ENCODE measurements at places on chromosomes 5 and 9.
A peak's percentile ranks its signal among the peaks of the same experiment; 100 is the strongest.

GRCh38 chr5:89723907-89724306 lies 685.6 kb downstream of the CETN3 start:
- DNase-seq = no peak

DNA sequence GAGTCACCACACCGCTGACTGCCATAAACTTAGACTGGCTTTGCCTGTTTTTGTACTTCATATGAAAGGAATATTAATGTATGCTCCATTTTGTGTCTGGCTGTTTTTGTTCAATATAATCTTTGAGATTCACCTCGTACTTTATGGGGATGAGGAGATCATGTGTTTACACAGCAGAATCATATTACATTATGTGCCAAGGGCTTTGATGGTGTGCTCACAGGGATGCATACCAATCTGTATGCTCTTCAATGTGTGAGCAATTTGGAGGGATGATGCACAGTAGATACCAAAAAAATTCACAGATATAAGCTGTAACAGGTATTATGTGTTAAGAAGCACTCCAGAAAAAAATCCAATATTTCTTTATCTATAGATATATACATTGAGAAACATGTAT lies 113.7 kb downstream of the GABRB2 start:
- DNase-seq = no peak

- DNase-seq = no peak
Observed at GRCh38 chr5:87094347-87094746, 173.3 kb upstream of the RASA1 start.

GRCh38 chr5:139124774-139125520 lies 73.2 kb downstream of the SIL1 start:
- no peak for DNase-seq

DNA sequence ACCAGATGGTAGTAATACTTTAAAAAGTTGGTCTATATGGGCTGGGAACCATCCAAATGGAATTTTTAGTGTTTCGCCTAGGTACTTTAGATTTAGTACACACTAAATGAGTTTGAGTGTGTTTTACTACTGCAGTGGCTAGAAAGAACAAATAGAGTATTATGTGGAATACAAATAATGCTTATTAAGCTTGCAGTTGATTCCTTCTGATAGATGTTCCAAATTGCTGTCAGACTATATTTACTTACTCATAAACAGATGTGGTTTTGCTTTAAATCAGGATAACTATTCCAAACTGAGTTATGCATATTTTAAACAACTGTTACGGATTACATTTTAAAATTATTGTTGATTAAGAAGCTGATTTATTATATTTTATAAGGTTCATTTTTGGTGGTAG lies 103.3 kb downstream of the ZSWIM6 start:
- DNase-seq = no peak

- DNase-seq = no peak
Observed at GRCh38 chr5:135934939-135935338, 19.8 kb downstream of the LECT2 start.

DNA sequence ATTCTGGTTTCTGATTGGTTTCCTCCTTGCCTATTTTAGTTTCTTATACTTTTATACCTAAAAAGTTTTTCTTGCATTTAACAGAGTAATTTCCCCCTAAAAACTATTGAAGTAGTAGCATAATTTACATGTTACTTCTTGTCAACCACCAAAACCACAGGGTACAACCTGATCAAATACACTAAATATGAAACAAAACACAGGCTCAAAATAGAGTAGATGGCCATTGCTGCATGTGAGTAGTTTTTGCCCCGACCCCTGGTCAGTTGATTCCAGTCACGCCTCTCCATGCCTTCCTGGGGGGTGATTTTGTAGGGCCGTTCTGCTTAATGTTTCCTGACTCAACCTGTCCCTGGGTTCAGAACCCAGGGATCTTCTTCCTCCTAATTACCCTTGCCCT lies 101.8 kb downstream of the TLE4 start:
- no peak for DNase-seq

GRCh38 chr5:98938464-98938863 lies 9.7 kb upstream of the CHD1 start:
- no peak for DNase-seq

DNA sequence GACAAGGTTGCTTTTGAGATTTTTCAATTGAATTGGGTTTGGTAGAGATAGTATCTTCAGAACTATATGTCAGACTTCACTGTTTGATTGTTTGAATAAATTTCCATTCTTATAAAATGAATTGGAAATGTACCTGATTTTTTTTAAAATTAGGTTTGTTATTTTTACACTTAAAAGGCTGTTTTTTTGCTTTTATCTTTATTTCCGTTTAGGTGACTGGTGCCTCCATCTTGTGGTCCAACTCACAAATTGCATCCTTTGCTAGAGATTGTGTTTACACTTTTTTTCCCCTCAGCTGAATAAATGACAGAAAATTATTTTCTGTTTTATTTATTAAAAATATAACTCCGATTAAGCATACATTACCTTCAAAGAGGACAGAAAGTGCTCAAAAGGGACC lies 15.6 kb downstream of the NDUFAF2 start:
- no peak for DNase-seq

- no peak for DNase-seq
Observed at GRCh38 chr5:3092211-3092610, 340.7 kb upstream of the IRX2 start.

GRCh38 chr5:132057498-132058255 lies 2.8 kb upstream of the IL3 start:
- no peak for DNase-seq

DNA sequence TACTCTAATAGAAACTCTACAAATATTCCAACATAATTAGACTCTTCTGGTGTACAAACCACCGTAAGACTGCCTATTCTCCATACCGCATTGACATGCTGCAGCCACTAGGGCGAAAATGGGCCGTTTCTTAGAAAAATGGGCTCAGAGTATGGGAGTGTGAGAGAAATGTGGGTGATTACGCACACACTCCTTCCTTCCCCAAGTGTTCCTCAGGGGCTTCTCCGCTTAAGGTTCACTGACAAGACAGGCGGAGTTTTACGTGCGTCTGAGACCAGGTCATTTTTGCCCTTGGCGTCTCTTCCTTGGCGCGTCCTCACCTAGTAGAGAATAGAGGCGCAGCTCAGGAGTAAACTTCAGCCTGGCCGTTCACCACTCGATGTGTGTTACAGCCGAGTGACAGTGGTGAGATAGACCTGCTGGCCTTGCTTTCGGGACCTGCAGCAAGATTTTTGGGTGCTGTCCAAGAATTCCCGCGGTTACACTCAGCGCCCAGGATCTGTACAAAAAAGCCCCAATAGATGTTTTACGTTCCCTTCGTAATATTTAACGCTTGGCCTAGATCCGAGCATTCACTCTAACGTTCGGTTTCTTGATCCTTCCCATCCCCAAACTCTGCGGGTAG lies 1.8 kb upstream of the NTRK2 start:
- DNase-seq = no peak

DNA sequence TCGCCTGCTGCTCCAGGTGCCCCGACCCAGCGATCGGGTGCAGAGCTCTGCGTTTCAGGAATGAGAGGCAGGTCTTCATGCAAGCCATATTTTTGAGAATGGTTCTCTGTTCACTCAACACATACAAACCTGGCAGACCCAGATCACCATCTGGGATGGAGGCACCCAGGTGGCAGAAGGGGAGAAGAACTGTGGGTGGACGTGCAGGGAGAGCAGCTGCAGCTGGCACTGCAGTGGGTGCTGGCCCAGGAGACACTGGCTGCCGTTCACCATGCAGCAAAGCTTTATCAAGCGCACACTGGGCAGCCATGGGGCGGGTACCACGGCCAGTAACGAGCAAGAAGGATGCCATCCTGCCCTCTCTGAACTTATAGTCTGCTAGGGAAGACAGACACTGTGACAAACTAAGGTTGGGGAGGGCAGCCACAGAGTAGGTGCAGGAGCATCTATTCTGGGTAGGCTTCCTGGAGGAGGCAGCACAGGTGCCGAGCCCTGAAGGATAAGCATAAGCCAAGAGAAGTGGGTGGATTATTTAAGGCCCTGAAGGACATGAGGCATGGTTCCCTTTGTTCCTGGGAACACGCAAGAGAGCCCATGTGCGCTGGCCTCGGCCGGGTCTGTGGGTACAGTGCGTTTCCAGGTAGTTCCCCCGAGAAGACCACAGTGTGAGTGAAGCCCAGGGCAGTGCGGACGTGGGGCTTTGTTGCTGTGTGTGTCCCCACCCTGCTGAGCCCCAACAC lies 46.2 kb upstream of the FCN2 start:
- DNase-seq = no peak

DNA sequence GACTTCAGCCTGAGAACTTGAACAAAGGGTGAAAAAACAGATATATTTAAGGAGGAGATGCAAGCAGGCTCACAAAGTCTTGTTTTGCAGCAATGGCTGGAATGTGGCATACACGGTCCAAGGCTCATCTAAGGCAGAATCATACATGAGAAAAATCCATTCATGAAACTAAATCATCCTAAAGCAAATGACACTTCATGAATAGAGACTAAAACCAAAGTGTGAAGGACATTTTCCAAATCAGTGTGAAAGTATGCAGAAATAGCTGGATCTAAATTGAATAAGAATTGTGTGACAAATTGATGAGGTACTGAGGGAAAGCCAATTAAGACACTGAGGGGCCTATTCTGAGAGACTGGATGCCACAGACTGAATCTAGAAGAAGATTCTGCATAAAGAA lies 27.3 kb downstream of the ZNF366 start:
- no peak for DNase-seq

GRCh38 chr5:143033535-143034250 lies 263.5 kb downstream of the ARHGAP26 start:
- DNase-seq = no peak

DNA sequence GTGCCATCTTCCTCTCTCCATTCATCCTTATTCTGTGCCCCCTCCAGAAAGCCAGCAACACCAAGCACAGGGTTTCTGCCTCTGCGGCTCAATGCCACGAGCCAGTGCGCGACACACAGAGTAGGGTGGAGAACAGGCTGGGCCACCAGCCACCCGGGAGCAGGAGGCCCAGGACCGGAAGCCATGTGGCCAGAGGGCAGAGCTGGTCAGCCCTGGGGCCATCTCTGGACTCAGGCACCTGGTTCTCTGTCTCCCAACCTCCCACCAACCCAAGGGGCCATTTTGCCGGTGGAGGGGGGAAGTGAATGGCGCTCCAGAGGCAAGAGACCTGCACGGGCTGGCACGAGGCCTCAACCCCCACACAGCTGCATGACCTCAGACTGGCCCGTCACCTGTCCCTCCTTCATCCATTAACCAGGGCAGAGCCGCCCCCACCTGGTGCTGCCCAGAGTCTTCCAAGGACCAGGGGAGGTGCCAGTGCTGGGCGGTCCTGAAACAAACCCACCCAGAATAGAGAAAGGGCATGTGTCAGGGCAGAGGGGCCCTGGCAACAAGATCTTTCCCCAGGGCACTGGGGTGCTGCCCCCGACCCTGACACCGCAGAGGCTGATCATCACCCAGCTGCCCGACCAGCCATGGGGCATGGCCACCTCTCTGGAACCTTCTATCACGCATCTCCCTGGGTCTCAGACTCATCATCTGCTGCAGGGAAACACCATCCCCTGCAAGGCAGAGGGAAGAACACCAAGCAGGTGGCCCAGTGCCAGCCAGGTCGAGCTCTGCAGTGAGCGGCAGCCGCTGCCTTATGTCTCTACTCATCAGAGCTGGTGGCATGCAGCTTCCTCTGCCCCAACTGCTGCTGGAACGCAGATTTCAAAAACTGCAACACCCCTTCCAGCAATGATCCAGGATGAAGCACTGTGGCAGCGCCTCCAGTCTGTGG lies 11.9 kb downstream of the VAV2 start:
- DNase-seq = no peak

- peak; percentile 77 for DNase-seq
Observed at GRCh38 chr5:169637085-169637548, at the start of gene DOCK2. TSS of gene DOCK2 (plus strand) at chr5:169637275. CDS start at chr5:169637327, 52 bp downstream.

GRCh38 chr9:20043461-20043860 lies 254.6 kb upstream of the SLC24A2 start:
- DNase-seq = no peak

DNA sequence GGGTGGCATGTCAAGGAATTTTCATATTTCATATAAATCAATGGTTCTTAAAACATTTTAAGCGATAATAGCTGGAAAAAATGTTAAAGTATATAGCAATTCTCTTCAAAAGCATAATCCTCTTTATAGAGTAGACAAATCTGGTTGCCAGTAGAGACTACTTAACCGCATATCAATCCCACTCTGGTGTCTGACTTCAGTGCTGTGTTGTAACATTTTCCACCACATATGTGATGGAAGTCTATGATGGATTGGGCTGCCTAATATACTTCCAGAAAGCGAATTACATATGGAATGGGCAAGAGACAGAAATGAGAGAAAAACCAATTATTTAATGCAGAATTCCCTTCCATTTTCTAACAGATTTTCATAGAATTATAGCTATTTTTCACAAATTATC lies 54.3 kb downstream of the FBN2 start:
- DNase-seq = no peak

DNA sequence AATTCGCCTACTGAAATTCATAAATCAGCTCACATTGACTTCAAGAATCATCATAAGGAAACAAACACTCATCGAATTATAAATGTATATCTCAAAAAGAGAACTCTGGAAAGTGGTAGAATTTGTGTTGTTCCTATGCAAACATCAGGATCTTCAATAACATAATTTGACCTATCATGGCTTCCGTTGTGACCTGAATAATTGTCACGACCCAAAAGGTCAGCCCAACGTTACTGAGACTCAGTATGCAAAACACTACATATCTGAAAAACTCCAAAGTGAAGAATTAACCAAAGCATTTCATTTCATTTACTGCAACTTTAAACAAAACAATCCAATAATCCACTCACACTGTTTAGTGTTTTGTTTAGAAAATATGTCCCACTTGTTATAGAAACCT lies 1.2 kb downstream of the RAPGEF6 start:
- no peak for DNase-seq

- no peak for DNase-seq
Observed at GRCh38 chr5:112668016-112668415, 69.7 kb upstream of the APC start.

GRCh38 chr9:91494751-91495150 lies 71.1 kb upstream of the NFIL3 start:
- no peak for DNase-seq

DNA sequence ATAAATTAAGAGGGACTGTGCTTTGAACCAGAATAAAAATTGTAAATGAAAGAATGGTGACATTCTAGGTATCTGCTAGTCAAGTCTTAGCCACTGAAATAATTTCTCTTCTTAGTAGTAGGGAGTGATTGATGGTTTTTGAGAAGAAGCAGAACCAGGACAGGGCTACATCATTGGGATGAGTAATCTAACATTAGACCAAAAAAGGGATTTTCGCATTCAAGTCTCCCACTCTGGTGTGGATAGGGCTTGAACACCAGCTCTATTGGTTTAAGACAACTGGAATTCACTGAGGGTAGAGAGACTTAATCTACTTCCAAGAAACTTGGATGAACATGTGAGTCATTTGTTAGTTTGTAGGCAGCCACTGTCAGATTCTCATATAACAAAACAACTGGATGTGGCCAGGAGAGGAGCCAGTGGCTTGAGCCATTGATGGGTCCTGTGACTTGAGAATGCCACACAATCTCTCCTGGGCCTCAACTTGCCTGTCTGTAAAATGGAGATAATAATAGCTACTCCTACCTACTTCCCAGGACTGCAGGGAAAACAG lies 16.6 kb downstream of the FAT2 start:
- DNase-seq = no peak
